ENCODE measurements at places on chromosomes 7 and 10.

DNA sequence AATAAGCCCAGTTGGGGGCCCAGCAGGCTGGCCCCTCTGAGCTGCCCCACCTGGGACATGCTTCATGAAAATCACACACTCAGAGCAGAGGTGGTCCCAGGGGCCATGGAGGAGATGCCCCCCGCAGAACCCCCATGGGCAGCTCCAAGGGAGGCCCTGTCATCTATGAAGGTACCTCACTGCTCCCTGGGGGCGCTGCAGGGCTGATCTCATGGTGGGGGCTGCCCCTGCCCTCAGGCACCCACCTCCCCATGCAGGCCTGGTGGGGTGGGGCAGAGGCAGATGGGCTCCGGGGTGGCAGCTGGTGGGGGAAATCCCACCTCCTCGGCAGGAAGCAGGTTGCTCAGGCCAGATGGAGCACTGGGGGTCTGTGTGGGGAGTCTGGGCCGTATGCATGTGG, 60.5 kb downstream of the YKT6 start:
- no peak for DNase-seq

GRCh38 chr10:124211921-124212320, 118.5 kb upstream of the CHST15 start:
- no peak for DNase-seq

GRCh38 chr7:122219253-122219865, 75.3 kb upstream of the AASS start:
- no peak for DNase-seq

GRCh38 chr7:36961097-36961496, 236.8 kb upstream of the AOAH start:
- DNase-seq, result no peak

GRCh38 chr7:8260871-8261694, 884 bp downstream of the ICA1 start:
- no peak for DNase-seq

- no peak for DNase-seq
Observed at GRCh38 chr10:130744631-130745030, 566.9 kb downstream of the TCERG1L start.

GRCh38 chr7:24737281-24737680, 20.0 kb downstream of the GSDME start:
- no peak for DNase-seq

DNA sequence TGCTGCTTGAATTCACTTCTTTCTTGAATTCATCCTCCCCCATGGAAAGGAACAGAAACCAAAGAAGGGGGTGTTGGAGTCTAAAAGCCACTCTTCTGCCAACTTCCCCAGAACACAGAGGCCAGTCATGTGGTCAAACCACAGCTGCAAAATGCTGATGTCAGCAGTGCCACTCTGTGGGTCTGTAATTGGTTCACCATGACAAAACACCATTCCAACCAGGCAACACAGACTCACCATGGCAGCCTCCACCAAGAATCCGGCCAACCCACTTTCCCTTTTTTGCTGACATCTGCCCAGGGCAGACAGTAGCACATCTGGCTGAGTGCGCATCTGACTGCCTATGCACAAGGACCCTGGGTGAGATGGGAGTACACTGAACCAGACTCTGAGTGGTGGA, 16.8 kb downstream of the OSBPL3 start:
- no peak for DNase-seq

- DNase-seq, result no peak
Observed at GRCh38 chr7:13153266-13153665, 465.8 kb downstream of the ARL4A start.

DNA sequence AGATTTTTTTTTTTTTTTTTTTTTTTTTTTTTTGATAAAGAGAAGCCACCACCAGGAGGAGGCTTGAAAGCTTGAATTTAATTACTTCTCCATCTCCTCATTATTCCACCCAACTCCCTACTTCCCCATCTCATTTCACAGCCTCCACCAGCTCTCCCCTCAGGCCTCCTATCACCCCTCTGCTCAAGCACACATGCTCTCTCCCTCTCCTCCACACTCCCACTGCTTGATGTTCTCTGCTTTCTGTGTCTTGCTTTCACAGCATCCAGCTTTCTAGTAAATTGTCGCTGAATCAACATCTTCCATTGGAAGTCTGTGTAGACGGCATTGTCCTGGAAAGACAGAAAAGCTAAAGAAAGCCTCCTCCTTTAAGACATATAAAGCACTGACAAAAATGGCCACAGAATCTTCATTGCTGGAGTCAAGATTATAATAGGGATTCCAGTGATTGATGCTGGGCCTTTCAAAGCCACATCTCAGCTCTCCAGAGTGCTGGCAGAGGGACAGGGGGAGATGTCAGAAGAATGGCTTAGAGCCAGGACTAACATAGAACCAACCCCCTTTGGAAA, 58.3 kb downstream of the DOCK4 start:
- DNase-seq, result no peak

GRCh38 chr7:91397096-91397495, 132.9 kb downstream of the FZD1 start:
- DNase-seq, result no peak

- DNase-seq, result no peak
Observed at GRCh38 chr10:44383749-44384600, 922 bp downstream of the CXCL12 start.

DNA sequence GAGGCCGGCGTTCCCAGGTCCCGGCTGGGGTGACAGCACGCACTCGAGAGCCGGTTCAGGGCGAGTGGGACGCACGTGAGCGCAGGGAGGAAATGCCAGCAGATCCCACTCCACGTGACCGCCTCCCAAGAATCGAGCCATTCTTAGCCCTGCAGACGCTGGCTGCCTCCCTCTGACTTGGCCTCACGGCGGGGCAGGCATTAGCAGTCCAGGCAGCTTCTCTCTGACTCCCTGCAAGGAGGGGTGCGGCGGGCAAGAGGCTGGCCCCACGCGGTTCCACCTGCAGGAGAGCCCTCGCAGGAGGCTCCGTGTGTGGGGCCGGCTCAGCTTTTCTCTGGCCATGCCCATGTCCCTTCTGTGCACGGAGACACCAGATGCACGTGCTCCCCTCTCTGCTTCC, 10.1 kb downstream of the GPR146 start:
- no peak for DNase-seq

- no peak for DNase-seq
Observed at GRCh38 chr10:20288060-20288459, 471.8 kb downstream of the PLXDC2 start.

- no peak for DNase-seq
Observed at GRCh38 chr7:79652619-79653018, 199.2 kb upstream of the MAGI2 start.

DNA sequence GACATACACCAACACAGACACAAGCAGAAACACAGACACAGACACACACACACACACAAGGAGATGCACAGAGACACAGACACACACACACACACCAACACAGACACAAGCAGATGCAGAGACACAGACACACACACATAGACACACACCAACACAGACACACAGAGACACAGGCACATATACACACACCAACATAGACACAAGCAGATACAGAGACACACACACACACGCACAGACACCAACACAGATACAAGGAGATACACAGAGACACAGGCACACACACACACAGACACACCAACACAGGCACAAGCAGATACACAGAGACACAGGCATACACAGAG, 347.2 kb upstream of the KLF6 start:
- DNase-seq, result no peak

- no peak for DNase-seq
Observed at GRCh38 chr10:4127518-4128315, 342.7 kb upstream of the KLF6 start.

- DNase-seq, result no peak
Observed at GRCh38 chr10:44306762-44307161, 78.1 kb downstream of the CXCL12 start.

DNA sequence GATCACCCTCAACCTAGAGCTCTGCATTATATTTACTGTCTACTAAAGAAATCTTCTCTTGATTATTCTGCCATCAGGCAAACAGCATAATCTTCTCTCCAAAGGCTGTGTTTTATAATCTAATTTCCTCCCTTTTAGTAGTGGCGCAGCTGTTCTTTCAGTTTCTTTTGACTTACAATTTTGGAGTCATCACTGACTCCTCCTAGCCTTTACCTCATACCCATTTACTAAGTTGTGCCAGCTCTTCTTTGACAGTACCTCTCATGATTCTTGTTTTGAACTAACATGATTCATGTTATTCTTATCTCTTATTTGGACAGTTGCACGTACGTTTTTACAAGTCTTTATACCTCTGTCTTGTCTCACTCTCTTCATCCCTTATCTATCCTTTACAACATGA, 113.0 kb downstream of the FOXP2 start:
- DNase-seq, result no peak

DNA sequence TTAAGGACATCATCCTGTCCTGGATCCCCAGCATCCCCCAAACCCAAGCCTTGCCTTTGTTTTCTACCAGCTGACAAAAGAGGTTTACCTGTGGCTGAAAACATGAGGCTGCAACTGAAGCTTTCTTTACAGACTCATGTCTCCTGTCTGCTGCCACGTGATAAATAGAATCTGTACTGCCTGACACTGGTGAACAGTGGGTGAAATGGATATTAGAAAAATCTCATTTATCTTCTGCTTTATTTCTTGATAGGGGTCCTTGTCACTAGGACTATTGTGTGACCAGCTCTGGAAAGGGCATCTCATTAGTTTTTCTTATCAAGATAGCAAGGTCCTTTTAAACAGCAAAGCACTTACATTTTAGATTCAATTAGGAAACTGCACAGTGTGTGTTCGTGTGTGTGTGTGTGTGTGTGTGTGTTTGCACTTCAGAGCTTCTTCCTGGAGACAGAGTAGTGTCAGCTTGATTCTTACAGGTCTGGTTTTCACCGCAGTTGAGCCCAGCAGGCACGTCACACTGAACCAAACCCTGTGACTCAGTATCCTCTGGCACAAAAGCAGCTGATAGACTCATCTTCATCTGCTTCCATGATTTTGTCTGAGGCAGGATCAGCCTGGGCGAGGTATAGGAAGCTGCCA, 373.5 kb upstream of the CELF2 start:
- no peak for DNase-seq

GRCh38 chr7:23123465-23123864, 17.9 kb downstream of the KLHL7 start:
- DNase-seq, result no peak

DNA sequence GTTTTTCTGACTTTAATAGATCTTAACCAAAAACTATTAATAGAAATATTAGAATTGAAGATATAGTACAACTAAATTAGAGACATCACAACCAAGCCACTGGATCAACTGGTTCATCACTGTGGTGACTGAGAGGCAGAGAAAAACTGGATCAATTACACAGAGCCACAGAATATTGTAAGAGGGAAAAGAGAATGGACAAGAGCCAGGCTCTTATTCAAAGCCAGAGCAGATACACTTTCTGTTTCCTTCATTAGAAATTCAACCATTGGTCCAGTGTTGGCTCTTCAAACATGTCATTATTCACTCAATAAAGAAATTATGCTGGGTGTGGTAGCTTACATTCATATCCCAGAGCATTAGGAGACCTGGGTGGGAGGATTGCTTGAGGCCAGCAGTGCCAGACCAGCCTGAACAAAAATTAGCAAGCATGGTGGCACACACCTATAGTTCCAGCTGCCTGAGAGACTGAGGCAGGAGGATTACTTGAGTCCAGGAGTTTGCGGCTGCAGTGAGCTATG, 295.1 kb downstream of the NEBL start:
- no peak for DNase-seq

GRCh38 chr7:155071121-155071651, 1.1 kb downstream of the HTR5A start:
- no peak for DNase-seq

GRCh38 chr7:44750921-44751571, 2.4 kb downstream of the ZMIZ2 start:
- DNase-seq, result peak; percentile 58

DNA sequence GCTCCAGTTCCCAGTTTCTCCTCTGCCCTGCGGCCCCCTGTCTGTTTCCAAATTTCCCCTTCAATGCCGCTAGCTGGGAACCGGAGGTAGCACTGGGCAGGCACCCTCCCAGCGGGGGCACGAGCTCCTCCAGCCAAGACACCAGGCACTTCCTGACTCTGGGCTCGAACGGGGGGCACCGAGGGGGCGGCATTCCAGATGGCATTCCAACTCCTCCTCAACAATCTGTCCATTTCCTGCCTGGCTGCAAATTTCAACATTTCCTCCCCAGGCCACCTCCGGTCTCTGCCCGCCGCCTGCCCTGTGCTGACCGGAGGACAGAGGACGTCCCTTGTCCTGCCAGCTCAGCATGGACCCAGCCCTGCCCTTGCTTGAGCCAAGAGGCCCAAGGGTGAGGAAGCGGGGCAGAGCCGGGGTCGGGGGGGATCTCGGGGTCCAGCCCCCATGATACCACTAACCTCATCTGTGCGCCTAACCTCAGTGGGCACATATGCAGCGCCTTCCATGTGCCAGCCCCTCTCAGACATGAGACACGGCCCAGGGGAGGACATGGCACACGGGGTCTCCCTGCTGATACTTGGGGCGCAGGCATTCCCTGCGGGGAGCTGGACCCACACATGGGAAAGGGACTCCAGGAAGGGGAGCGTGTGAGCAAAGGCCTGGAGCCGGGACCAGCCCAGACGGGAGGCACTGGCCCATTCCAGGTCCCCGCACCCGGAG, 58.0 kb downstream of the PDGFA start:
- DNase-seq, result no peak

GRCh38 chr10:104256335-104256961, 1.8 kb downstream of the GSTO1 start:
- DNase-seq, result no peak

- DNase-seq, result no peak
Observed at GRCh38 chr10:97927622-97928021, 78.0 kb downstream of the GOLGA7B start.

Measured in T-helper 17 cell (primary cell).